ENCODE measurements at places on chromosomes 2 and 18. TPM values are rescaled to one million over a fixed set of nuclear protein-coding genes. Genes with fewer than 3 reads are reported as not detected.

The CARF gene
- total RNA-seq: 1.3 TPM

The ABCG5 gene
- total RNA-seq: not detected

The COL3A1 gene
- total RNA-seq: 0.20 TPM

The CD8A gene
- total RNA-seq: 0.32 TPM

The CHRND gene
- total RNA-seq: not detected

The ZNF892 gene
- 0.91 TPM for total RNA-seq

The UCN gene
- 0.61 TPM for total RNA-seq

The ALK gene
- not detected for total RNA-seq

The GREB1L gene
- total RNA-seq: 3.8 TPM

The MARCHF4 gene
- total RNA-seq: 25.5 TPM

The TAF4B gene
- total RNA-seq: 4.4 TPM

The CNDP1 gene
- not detected for total RNA-seq

The ITPRIPL1 gene
- total RNA-seq: not detected

The PELI1 gene
- total RNA-seq: 1.6 TPM

The REEP1 gene
- total RNA-seq: 0.88 TPM

The FAM110C gene
- 0.21 TPM for total RNA-seq

The C2orf81 gene
- 3.1 TPM for total RNA-seq

The MAP4K3 gene
- 26.2 TPM for total RNA-seq

The SESTD1 gene
- total RNA-seq: 27.2 TPM
